GM12891 (cell line): ENCODE measurements at places on chromosomes 13 and 19.

GRCh38 chr19:40677156-40677555, 13.3 kb downstream of the NUMBL start:
- no peak for DNase-seq

GRCh38 chr19:43504426-43505185, at the start of gene PHLDB3:
PHLDB3 (minus strand) TSS chr19:43504746; CDS start chr19:43504118, 628 bp downstream.
- no peak for DNase-seq

DNA sequence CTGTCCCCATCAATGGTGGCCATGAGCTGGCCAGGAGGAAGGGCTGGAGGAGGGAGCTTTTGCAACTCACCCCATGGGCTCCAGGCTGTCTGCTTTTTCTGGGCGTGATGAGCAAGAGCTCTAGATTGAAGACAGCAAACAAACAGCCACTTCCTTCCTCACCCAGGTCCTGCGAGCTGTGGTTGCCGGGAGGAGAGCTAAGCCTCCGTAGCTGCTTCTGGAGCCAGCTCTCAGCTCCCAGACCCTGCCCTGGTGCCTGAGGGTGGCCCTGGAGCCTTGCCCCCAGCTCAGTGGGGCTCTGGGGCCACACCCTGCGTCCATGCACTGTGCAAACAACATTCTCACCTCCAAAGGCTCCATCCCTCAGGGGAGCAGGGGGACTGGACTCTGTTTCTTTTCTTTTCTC, 6.2 kb downstream of the MYO1F start:
- DNase-seq = no peak

DNA sequence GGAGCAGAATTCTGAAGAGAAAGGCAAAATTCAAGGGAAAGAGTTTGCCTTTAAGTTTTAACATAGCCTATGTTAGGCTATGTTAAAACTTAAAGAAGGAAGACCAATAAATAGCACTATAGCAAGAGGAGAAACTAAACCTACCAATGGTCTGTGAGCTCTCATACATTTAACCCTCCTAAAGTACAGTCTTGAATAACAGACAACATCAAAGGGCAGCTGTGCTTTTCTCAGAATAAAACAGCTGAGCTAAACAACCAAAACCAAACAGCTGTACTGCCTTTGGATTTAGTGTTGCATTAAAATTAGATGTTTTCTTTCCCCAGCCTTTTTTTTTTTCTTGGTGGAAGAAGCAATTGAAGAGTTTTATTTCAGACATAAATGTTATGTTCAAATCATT, 34.0 kb downstream of the KLF5 start:
- no peak for DNase-seq

GRCh38 chr13:35954207-35954560, 177.0 kb downstream of the DCLK1 start:
- DNase-seq = no peak

GRCh38 chr13:38687246-38688229, 661 bp downstream of the FREM2 start:
- no peak for DNase-seq

DNA sequence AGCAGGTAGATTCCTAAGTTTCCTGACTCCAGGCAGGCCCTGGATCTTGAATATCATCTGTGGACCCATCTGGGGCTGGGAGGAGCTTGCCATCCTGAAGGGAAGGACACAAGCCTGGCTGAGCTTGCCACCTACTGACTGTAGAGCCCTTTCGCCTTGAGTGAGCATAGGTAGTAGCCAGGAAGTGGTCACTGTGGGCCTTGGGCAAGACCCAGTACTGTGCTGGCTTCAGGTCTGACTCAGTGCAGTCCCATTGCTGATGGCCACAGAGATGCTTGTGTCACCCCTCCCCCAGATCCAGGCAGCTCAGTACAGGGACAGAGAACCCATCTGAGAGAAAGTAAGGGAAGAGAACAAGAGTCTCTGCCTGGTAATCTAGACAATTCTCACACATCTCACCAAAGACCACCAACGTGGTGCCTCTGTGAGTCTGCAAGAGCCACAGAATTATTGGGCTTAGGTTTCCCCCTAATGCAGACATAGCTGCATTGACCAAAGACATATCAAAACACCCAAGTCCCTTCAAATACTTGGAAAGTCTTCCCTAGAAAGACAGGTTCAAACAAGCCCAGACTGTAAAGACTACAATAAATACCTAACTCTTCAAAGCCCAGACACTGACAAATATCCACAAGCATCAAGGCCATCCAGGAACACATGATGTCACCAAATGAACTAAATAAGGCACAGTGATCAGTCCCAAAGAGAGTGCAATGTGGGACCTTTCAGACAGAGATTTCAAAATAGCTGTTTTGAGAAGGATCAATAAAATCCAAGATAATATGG, 108.2 kb upstream of the WASF3 start:
- DNase-seq = no peak

DNA sequence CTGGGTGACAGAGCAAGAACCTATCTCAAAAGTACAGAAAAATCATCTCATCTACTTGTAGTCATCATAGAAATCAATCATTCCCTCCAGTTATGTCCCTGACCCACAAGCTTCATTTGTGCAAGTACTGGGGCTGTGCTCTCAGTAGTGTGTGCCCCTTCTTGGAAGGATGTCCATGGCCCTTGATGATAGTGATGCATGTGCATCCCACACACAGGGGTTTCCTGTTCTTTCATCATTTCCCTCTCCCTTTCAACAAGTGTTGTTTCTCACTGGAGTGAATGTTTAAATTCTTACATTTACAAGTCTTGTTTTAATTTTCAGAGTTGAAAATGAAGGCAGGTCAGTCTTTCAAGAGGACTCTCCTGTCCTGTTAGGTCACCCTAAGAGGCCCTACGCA, 1.5 kb downstream of the LGALS13 start:
- DNase-seq = no peak

DNA sequence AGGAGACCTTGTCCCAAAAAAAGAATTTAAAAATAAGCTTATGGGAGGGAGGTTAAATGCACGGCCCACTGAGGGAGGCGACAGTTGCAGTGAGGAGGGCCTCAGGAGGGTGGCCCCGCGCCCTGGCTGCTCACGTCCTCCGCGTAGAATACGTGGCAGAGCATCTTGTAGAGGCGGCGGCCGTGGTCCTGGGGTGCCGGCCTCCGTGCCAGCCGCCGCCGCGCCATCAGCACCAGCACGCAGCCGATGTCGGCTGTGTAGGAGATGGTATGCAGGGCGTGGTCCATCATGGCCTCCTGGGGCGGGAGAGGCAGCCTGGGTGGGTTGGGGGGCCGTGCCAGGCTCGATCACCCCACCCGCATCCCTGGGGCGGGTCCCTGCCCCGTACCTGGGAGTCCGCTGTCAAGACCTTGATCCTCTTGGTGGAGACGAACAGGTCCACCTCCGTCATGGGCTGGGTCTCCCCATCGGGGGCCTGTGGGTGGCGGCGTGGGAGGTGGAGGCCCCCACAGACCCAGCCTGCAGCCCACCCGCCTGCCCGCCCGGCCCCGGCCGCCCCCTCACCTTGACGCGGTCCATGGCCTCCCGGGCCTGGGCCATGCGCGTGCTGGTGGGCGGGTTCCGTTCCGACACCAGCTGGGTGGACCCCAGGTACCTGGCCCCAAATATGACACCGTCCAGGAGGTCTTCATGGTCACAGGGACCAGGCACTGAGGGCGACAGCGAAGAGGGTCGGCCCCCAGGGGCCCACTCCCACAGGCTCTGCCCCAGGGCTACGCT, 7.7 kb downstream of the APBA3 start:
- no peak for DNase-seq

DNA sequence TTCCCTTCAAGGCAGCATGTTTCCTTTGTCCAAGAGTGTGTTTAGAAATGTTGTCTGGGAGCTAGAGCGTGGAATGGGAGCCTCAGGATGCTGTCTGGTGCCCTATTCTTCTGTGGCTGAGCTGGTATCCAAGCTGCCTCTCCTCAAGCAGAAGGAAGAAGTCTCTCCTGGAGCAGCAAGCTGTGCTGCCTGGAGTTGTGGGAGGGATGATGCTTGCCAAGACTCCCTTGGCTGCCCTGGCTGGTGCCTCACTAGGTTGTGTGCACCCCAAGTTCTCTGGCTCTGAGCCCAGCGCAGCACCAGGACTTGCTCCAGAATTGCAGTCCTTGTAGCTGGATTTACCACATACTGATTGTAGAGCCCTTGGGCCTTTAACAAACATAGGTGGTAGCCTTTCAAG, 4.7 kb upstream of the CYP4F3 start:
- DNase-seq = no peak

DNA sequence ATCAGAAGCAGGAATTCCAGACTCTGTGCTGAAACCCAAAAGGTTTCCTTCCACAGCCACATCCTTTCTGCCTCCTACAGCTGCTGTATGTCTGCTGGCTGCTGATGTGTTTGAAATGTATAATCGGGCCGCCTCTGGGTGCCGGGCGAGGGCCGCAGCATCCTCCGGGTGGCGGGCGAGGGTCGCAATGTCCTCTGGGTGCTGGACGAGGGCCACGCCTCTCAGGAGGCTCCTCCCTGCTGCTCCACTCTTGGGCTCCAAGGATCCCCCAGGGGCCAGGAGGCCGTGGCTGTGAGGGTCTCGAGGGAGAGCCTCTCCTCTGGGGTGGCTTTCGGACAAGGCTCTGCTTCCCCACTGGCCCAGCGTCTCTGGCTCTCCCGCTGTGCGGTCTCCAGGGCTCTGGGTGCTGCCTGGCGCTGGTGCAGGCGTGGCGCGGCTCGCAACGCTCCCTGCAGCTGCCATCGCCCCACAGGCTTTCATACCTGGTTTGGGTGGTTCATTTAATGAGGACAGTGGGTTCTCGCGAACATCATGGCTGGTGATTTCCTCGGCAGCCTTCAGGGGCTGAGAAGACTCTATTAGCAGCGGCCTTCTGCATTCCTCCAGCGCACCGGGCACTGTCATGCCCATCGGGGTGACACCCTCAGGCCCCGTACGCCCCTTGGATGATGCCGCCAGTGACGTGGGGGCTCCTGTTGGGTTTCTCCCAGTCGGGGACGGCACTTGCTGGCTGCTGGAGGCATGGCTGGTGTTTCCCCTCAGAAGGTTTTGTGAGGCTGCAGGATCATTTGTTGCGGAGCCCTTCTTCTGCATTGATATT, 41.8 kb upstream of the GRTP1 start:
- DNase-seq = no peak

- DNase-seq = no peak
Observed at GRCh38 chr13:46871557-46871956, 25.3 kb downstream of the HTR2A start.

GRCh38 chr19:28577233-28577632, 635.7 kb downstream of the UQCRFS1 start:
- DNase-seq = no peak

- no peak for DNase-seq
Observed at GRCh38 chr13:100506600-100507422, 81.8 kb downstream of the GGACT start.

GRCh38 chr13:28329395-28330158, 165.4 kb downstream of the FLT1 start:
- DNase-seq = no peak

DNA sequence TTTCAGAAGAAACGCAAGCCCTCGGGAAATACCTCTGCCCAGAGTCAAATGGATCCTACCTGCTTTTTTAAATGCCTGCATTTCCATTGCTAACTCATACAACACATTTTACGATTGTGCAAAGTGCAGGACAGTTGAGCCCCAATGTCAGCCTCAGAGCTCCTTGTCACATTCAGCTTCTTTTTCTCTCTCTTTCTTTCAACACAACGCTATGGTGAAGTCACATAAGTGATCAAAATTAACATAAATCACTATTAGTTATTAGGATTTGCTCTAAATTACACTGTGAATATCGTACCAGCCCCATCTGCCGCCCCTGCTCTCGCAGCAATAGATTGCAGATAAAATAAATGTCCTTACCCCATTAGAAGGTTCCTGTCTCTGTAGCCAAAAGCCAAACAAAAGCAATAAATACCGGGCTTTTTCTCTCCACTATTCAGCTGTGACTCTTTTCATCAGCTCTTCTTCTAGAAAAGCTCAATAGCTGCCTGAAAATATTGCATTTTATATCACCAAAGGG, 8.8 kb downstream of the POU4F1 start:
- DNase-seq = no peak

GRCh38 chr13:93183302-93183701, 43.3 kb upstream of the GPC6 start:
- no peak for DNase-seq

DNA sequence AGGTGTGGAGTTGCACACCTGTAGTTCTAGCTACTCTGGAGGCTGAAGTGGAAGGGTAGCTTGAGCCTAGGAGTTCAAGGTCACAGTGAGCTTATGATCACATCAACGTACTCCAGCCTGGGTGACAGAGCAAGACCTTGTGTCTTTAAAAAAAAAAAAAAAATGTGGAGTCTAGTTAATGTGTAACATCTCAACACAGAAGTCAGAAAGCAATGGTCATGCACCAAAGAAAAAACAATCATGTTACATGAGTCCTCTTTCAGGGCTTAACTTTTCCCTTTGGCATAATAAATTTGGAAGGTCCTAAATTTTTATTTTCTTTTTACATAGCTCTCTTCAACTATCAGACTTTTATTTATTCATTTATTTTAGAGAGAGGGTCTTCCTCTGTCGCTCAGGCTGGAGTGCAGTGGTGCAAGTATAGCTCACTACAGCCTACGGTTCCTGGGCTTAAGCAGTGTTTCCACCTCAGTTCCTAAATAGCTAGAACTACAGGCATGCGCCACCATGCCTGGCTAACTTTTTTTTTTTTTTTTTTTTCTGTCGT, 22.3 kb downstream of the SETDB2 start:
- no peak for DNase-seq

- DNase-seq = no peak
Observed at GRCh38 chr13:108268466-108269112, 929 bp upstream of the TNFSF13B start.

- no peak for DNase-seq
Observed at GRCh38 chr13:34698945-34699344, 243.1 kb upstream of the NBEA start.

DNA sequence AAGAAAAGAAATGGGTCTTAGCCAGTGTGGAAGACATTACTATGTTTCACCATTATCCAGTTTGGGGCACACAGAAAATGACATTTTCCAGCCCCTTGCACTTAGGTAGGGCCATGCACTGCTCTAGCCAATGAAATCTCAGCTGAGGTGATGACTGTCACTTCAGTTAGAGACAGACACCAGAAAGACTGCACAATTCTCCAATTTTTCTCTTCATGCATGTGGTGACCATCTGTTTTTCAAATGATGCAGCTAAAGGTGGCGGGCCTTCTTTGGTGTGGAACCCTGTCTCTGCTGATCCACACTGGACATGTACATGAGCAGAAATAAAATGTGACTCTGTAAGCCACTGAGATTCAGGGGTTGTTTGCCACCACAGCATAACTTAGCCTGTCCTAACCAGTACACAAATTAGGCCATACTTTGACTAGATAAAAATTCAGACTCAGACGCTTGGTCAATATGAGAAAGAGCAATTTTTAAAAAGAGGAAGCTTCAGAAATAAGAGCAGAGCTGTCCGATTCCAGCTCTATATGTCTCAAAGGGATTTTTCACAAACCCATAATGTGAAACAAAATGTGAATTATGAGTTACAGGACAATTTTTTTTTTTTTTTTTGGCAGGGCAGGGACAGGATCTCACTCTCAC, 6.7 kb downstream of the ZNF565 start:
- peak; percentile 35 for DNase-seq

- DNase-seq = no peak
Observed at GRCh38 chr19:14439014-14439413, 5.9 kb downstream of the PKN1 start.

- DNase-seq = peak; percentile 13
Observed at GRCh38 chr13:101757446-101758039, 305.1 kb downstream of the ITGBL1 start.
